ENCODE measurements at places on chromosomes 16 and 17.

DNA sequence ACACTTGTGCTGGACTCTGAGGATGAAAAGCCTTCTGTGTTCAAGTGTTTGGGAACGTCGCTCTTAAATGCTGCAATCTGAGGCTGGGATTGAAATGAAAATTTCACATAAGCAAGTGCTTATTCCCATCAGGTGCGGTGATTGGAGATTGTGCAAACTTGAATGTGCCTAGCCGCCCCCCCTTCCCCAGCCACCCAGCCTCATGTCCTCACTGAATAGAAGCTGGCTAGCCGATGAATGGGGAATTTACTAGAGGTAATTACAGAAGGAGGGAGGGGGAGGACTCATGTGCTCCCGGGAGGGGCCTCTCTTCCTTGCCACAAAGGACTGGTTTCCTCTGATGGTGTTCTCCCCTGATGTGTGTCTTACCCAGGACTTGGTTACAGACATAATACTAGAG lies 544.8 kb upstream of the EEF2KMT start:
- no peak for DNase-seq

- DNase-seq, result peak; percentile 61
Measured at GRCh38 chr17:4715063-4715744, 4.8 kb downstream of the ARRB2 start.

DNA sequence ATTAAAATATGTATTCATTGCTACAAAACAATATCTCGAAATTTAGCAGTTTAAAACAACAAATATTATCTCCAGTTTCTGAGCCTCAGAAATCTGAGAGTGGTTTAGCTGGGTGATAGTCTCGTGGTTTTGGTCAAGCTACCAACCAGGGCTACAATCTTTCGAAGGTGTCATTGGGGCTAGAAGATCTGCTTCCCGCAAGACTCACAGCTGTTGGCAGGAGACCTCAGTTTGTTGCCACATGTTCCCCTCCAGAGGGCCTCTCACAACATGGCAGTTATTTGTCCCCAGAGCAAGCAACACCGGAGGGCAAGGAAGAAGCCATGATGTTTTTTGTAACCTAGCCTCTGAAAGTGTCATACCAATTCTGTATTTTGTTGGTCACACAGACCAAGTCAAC lies 12.0 kb upstream of the BCAS3 start:
- no peak for DNase-seq

DNA sequence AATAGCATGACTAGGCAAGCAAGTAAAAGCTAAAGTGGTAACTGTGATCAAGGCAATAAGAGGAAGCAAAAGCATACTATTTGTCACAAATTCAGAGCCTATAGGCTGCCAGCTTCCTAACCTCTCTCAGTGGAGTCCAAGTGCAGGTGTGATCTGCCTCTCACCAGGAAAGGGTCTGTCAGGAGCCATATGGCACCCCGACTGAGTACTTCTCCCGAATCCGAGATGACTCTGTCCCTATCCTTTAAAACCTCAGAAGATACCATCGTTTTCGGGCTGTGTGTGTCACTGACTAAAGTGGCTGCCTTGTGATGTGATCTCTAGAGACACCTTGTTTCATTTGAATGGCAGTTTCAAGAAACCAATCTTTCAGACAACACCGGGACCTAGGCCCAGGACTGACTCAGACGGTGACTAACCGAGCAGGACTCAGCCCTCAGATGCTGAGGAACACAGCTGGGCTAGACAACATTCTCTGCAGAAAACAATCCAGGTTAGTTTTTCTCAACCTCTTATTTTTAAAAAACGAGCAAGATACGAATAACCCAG lies 63.6 kb downstream of the SMG6 start:
- DNase-seq, result peak; percentile 62

DNA sequence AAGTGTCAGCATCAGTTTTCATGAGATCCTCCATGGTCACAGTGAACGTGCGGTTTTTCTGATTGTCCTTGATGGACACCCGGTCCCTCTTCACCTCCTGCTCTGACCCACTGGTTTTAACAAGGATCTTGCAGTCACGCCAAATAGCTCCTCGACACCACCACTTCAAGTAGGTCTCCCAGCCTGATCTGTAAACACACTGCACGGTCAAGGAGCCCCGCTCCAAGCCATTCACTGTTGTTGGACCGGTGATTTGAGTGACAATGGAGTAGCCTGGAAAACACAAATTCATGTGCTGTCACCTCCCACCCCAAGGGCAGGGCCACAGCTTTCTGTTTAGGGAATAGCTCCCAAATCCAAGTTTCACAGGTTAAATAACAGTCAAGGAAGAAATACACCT lies 8.2 kb downstream of the CD300LF start:
- no peak for DNase-seq

- DNase-seq, result peak; percentile 63
Measured at GRCh38 chr17:67171560-67171959, 73.4 kb downstream of the HELZ start.

GRCh38 chr17:44844390-44844830 lies 3.3 kb upstream of the HIGD1B start:
- no peak for DNase-seq

DNA sequence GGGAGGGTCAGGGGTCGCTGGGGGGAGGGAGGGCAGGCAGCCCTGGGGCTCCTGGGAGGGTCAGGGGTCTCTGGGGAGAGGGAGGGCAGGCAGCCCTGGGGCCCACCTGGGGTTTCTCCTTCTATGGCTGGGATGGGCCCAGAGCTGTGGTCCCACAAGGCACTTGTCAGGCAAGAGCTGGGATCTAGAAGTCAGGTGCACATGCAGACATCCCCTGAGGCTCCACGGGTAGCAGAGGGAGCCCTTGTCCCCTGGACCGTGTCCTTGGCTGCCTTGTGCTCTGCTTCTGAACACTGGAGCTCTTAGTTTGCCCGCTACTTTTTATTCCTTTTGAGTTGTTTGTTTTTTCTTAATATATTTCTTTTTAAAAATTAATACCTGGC lies 1.8 kb downstream of the TUBB3 start:
- DNase-seq, result no peak

DNA sequence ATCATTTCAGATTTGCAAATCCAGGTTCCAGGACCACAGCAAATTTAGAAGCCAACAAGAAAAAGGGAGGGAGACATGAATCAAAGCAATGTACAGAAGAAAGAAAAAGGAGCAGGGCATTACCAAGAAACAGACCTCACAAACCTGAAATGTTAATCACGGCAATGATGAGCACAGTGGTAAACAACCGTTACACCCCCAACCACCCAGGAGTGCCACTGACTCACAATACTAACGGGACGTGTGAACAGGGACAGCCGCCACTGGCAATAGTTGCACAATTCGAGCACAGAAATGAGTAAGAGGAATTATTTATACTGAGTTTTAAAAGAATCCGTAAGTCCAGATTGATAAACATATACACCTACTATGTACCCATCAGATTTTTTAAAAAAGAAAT lies 13.8 kb downstream of the USP22 start:
- DNase-seq, result peak; percentile 4

- DNase-seq, result no peak
Measured at GRCh38 chr16:78988361-78988969, 612.1 kb downstream of the MAF start.

GRCh38 chr16:12095275-12096156 lies 119.0 kb downstream of the SNX29 start:
- DNase-seq, result peak; percentile 71

DNA sequence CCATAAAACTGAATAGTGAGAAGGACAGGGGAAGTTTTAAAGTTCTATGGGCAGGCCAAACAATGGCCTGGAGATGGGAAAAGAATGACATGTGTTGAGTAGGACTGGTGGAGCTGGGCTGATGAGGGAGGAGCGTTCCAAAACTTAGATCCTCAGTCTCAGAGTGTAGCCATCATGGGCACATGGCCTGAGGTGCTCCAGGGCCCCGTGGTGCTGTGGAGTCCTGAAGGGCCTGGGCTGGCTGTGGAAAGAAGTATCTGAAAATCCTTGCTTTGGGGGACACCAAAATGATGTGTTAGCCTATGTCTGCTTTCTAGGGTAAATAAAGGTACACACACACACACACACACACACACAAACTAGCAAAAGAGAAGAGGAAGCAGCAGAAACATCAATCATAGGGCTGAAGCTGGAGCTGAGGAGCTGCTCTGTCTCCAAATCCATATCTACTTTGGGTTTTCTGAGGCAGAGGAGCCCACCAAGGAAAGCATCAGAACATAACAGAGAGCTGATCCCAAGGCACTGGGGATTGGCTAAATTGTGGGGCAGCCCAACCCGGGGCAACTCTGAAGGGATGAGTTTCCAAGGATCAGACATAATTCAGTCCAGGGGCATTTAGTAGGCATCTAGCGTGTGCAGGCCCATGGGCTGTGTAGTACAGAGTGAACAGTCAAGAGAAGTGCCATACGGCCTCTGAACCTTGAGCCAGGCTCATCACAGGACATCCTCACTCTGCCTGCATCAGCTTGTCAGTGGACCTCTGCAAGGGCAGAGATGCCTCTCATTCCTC lies 85.2 kb downstream of the C16orf78 start:
- no peak for DNase-seq

DNA sequence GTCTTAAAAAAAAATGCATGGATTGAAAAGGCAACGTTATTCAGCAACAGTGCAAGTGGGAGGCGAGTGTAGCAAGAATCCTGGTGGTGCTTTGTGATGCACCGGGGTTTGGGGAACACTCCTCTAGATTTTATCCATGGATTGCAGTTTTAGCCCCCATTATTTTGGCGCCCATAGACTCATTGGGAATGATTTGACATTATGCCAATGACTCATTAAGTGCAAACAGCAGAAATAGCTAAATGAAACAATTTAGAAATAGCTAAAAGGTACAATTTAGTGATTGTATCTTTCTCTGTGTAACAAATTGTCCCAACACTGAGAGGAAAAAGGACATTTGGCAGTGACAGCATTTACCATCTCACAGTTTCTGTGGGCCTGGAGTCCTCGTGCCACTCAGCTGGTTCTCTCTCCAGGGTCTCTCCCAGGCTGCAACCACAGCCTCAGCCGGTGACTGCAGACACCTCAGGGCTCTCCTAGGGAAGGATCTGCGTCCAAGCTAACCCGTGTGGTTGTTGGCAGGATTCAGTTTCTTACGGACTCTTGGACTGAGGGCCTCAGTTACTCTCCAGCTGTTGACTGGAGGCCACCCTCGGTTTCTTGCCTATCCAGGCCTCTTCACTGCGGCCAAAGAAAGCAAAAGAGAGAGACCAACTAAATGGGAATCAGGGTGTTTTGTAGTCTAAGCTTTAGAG lies 398.7 kb downstream of the SNX29 start:
- DNase-seq, result no peak

DNA sequence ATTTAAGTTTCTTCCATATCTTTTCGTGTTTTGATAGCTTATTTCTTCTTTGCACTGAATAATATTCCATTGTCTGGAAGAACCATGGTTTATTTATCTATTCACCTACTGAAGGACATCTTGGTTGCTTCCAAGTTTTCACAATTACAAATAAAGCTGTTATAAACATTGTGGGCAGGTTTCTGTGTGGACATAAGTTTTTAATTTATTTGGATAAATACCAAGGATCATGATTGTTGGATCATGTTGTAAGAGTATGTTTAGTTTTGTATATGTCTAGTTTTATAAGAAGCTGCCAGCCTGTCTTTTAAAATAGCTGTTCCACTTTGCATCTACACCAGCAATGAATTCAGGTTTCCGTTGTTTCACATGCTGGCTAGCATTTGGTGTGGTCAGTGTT lies 339.4 kb downstream of the CDH11 start:
- no peak for DNase-seq

GRCh38 chr17:21108651-21109050 lies 18.1 kb upstream of the DHRS7B start:
- no peak for DNase-seq

GRCh38 chr16:85579191-85579590 lies 33.9 kb upstream of the GSE1 start:
- DNase-seq, result no peak

GRCh38 chr16:25014500-25015147 lies 545 bp downstream of the ARHGAP17 start:
- no peak for DNase-seq

DNA sequence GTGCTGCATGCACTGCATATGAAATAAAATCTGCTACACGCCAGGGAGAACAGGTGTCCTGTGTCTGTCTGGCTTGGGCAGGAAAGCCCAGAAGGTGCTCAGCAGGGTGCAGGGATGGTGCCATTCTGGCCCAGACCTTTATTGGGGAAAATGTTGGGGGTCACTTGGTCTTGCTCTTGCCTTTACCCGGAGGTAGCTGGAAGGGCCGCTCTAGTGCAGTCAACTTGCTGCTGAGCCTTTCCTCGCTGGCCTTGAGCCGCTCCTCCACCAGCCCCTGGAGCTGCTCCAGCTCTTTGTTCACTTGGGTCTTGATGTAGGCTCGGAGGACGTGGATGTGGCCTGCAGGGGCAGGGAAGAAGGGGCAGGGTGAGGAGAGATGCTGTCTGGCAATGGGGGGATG lies 4.5 kb downstream of the CFAP119 start:
- no peak for DNase-seq

DNA sequence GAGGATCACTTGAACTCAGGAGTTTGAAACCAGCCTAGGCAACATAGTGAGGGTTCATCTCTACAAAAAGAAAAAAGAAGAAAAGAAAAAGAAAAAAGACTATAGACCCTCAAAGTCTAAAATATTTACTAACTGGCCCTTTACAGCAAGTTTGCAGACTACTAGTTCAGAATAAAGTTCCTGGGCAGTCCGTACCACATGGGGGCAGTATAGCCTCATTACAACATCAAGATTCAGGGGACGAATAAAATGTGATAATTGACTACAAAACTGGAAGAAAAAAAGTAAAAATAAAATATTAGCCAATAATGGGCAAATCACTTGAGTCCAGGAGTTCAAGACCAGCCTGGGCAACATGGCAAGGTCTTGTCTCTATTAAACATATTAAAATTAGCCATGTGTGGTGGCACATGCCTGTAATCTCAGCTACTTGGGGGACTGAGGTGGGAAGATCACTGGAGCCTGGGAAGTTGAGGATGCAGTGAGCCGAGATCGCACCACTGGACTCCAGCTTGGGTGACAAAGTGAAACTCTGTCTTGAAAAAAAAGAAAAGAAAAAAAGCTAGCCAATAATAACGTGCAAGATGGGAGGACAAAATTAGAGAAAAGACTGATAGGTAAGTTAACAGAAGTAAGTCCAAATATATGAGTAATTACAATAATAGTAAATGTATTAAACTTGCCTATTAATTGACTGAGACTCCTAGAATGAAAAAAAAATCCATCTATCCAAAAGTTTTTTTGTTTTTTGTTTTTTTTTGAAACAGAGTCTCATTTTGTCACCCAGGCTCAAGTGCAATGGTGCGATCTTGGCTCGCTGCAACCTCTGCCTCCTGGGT lies 129.4 kb upstream of the SEC14L1 start:
- DNase-seq, result no peak

GRCh38 chr17:39653662-39654331 lies 11.4 kb upstream of the TCAP start:
- peak; percentile 94 for DNase-seq

GRCh38 chr16:27222249-27223225 lies 19.2 kb downstream of the KDM8 start:
- peak; percentile 26 for DNase-seq
